Cerebellar cortex (tissue), 1 donor: ENCODE measurements at places on chromosomes 11 and 22.

- peak; percentile 95 for DNase-seq
Measured at GRCh38 chr11:96045622-96046456, 121.9 kb upstream of the MTMR2 start.

- DNase-seq = no peak
Measured at GRCh38 chr11:67732045-67732787, 57.8 kb upstream of the ALDH3B2 start.

DNA sequence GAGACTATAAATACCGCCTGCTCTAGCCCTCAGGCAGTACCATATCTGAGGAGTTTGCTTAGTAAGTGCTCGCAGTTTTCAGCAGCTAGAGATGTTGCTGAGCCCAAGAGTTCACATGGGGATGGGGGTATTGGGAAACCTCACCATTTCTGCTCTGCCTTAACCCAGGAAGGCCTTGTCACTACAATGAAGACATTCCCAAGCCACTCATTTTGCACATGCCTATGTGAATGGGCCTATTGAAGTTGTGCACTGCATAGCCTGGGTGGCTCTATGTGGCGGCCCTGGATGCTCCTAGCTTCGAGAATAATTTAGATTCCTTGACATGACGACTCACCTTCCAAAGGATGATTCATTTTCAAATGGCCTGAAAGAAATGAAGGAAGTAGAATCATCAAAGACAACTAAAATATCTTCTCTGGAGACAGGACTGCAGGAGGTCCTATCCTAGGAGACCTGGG is 163.4 kb downstream of the ADAMTS15 start:
- no peak for DNase-seq

GRCh38 chr22:27475548-27475897 is 326.0 kb downstream of the MN1 start:
- DNase-seq = no peak

DNA sequence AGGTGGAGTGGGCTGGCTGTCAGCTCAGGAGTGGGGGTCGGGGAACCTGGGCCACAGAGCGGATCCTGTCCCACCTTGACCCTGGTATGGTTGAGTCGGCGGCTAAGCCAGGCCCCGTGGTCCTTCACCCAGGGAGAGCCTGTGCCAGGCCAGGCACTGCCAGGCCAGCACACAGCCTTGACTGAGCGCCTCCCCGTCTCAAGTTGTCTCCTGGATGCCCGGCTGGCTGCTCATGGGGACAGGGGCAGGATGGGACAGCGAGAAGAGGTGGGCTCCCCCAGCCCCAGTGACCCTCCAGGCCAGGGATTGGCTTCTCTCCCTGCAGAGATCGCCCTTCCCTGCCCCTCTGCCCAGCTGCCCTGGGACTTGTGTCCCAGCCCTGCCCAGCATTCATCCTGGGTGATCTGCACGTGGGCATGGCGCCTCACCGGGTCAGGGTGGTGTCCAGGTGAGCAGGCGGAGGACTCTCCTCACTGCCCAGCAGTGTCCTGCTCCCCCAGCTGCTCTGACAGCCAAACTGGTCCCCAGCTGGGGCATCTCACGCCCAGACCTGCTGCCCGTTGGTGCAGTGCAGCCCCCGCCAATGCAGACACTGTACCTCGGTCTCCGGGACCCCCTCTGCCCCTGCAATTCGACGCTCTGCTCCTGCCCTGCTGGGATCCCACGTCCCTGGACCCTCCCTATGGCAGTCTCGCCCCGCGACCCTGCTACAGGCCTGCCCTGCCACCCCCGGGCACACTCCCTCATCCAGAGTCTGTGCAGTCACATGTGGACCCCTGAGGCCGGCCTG is 28.8 kb upstream of the CCDC188 start:
- DNase-seq = no peak

- no peak for DNase-seq
Measured at GRCh38 chr22:30574095-30574981, at the start of gene GAL3ST1. TSS of gene GAL3ST1 (minus strand) at chr22:30574665. CDS start at chr22:30557392, 17,273 bp downstream.

- DNase-seq = no peak
Measured at GRCh38 chr11:129423426-129423825, 47.8 kb downstream of the BARX2 start.

DNA sequence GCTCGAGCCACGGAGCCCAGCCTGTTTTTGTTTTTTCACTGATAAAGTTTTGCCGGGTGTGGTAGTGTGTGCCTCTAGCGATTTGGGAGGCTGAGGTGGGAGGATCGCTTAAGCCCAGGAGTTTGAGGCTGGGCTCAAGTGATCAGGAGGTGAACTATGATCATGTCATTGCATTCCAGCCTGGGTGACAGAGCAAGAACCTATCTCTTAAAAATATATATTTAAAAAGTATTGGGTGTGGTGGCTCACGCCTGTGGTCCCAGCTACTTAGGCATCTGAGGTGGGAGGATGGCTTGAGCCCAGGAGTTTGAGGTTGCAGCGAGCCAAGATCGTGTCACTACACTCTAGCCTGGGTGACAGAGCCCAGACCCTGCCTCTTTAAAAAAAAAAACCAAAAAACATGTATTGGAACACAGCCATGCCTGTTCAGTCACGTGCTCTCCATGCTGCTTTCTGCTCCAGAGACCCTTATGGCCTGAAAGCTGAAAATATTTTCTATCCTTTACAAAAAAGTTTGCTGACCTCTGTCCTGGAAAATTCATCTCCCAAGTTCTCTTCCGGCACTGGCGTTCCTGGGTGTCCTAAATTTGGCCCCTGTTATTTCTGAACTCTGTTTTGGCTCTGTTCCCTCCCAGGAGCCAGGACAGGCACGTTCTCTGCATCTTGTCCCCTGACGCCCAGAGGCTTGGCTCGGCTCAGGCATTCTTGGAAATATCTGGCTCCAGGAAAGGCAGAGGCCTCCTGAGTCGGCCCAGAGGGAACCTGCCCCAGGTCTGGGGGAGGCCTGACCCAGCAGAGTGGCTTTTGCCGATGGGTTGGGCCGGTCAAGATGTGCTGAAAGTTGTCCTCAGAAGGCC is 61.3 kb upstream of the PPP6R3 start:
- DNase-seq = no peak

GRCh38 chr11:77771135-77771534 is 49.4 kb downstream of the RSF1 start:
- DNase-seq = no peak

- DNase-seq = no peak
Measured at GRCh38 chr11:107446822-107447431, 10.7 kb downstream of the CWF19L2 start.

- no peak for DNase-seq
Measured at GRCh38 chr11:36167729-36168128, 121.5 kb downstream of the COMMD9 start.

GRCh38 chr22:19629720-19630419 is 84.4 kb upstream of the SEPTIN5 start:
- DNase-seq = peak; percentile 86

GRCh38 chr22:47139790-47140119 is 377.3 kb downstream of the TBC1D22A start:
- no peak for DNase-seq

- DNase-seq = no peak
Measured at GRCh38 chr22:47102081-47102480, 339.6 kb downstream of the TBC1D22A start.

- DNase-seq = no peak
Measured at GRCh38 chr11:8222820-8223512, 40.7 kb downstream of the LMO1 start.

DNA sequence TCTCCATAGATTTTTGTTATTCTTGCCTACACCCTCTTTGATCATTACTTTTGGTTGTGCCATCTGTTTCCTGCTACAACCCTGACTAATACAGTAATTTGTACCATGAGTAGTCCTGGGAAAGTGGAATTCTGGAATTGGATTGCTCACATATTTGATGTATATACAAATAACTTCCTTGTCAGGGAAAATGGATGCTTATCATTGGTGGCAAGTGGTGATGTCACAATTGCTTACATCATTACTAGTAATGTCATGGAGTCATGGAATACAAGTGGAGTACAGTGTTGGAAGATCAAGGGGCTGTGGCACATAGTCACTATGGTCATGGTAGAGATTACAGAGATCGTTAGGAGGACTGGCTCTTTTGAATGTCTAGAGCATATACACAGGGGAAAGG is 24.4 kb downstream of the AASDHPPT start:
- no peak for DNase-seq

GRCh38 chr22:19098157-19098556 is 24.1 kb downstream of the DGCR2 start:
- DNase-seq = no peak
